ENCODE measurements at places on chromosomes 2 and 18.
A peak's percentile ranks its signal among the peaks of the same experiment; 100 is the strongest.

- peak; percentile 85 for DNase-seq
Observed at GRCh38 chr2:163717993-163718680, 17.7 kb downstream of the FIGN start.

DNA sequence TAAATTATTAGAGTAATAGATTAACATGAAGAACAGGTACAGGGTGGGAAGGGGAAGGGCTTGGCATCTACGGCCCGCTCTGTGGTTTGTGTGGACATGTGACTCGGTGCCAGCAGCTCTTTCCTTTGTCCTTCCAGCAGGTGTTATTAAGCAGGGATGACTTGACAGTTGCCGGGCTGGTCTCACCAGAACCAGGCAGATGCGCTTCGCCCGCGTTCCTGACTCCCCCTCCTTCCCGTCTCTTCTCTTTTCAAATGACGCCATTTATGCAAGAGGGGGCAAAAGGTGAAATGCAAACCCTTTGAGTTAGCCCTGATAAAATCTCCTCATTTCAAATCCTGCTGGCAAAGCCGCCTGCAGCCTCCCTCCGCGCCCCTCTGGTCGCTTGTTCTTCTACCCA, 38.9 kb upstream of the MGAT4A start:
- DNase-seq = peak; percentile 55

- no peak for DNase-seq
Observed at GRCh38 chr2:21452263-21452662, 328.5 kb downstream of the TDRD15 start.

DNA sequence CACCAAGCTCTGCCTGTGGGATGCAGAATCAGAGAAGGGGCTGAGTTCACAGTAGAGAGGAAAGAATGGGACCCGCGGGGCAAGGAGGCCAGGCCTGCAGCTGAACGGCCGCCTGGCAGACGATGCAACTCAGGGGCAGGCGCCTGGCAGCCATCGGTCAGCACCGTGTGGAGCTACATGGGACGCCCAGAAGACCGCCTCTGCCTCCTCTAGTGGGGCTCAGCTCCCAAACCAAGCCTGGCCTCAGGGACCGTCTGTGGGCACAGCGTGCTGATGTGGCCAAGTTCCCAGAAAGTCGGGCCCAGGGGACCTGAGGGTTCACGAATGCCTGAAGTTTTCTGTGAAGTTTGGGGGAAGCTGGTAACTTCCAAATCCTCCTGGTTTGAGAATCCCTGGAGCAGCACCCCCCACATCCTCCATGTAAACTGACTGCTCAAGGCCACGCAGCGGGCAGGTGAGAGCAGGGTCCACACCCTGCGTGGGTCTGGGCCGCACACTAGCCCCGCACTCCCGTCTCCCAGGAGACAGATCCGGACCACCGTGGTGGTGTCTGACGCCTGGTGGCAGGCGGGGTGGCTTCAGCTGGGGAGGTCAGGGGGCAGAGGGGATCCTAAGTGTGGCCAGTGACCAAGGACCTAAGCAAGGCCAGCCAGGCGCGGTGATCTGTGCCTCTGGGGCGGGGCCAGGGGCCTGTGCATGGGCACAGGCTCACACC, 14.6 kb downstream of the SNORC start:
- DNase-seq = no peak
